ENCODE measurements at places on chromosomes 1 and 21.
A peak's percentile ranks its signal among the peaks of the same experiment; 100 is the strongest.

DNA sequence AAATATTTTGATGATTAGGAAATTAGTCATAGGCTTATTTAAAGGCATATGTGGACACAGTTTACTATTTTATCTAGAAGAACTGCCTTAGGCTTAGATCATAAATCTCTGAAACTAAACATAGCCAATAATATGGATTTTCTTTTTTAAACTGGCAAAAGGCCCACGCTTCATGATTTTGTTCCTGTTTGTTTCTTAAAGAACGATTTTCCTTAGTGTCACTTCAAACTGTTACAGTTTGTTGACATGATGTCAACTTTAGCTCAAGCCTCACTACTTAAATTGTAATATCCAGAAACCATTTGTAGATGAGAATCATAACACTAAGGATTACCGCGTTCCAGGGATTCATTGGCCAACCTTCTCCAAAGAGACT is 322.6 kb downstream of the HHIPL2 start:
- DNase-seq, result no peak

GRCh38 chr1:53608676-53609075 is 130.3 kb downstream of the GLIS1 start:
- no peak for DNase-seq

DNA sequence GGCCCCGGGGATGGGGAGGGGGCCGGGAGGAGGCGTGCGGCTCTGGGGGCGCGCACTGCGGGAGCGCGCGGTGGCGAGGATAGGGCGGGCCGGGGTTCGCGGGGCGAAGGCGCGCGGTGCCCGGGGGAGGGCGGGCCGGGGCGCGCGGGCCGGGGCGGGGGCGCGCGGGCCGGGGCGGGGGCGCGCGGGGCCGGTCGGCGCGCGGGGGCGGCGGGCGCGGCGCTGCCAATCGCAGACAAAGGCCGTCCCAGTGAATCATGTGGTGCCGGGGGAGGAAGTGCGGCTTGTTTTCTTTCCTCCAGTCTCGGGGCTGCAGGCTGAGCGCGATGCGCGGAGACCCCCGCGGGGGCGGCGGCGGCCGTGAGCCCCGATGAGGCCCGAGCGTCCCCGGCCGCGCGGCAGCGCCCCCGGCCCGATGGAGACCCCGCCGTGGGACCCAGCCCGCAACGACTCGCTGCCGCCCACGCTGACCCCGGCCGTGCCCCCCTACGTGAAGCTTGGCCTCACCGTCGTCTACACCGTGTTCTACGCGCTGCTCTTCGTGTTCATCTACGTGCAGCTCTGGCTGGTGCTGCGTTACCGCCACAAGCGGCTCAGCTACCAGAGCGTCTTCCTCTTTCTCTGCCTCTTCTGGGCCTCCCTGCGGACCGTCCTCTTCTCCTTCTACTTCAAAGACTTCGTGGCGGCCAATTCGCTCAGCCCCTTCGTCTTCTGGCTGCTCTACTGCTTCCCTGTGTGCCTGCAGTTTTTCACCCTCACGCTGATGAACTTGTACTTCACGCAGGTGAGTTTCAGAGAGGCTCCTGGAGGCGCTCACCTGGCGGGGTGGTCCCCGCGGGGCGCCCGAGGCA is at the start of gene GPR137B:
TSS of gene GPR137B (plus strand) at position 287 of the 851 bp plus-strand sequence. CDS start at position 371, 84 bp downstream.
- no peak for DNase-seq

DNA sequence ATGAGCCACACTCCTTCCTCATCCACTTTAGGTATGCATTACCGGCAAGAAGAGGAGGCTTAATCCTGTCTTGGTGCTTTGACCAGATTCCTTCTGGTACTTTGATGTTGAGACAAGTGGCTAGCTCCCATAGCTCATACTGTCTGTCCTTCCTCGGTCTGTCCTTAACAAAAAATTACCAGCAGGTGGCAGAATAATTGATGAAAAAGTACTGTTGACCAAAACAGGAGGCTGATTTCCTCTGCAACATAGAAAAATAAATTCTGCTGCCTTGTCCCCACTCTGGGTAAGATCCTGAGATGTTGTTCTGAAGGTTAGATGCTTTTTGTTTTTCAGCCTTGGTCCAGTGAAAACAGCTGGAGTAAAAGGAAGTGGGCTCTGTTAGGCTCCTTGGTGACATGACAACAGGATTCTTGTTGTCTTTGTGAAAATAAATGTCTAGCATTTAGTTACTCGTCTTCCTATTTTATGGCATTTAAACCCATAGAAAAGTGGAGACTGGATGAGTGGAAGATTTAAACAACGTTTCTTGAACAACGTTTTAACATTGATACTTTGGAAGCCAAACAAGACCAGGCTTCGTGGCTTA is 11.2 kb upstream of the HJV start:
- no peak for DNase-seq

- DNase-seq, result no peak
Measured at GRCh38 chr1:172820475-172821158, 161.7 kb downstream of the FASLG start.

- DNase-seq, result no peak
Measured at GRCh38 chr1:14392161-14392858, 206.2 kb upstream of the KAZN start.

DNA sequence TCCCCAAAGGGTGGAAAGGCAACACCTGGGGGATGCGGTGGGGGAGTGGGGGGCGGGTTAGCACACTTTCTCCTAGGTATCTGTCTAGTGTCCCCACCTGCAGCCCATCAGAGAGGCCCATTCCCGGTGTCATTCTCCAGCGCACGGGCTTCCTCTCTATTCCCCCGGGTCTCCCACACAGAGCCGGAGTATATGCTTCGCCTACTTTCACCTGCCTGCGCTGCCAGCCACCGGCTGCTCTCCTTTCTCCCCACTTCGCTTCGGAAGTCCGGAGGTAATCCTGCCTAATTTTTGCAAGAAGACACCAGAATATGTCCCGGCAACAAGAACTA is 852 bp downstream of the RGS7 start:
- DNase-seq, result no peak

- no peak for DNase-seq
Measured at GRCh38 chr21:38938769-38939168, 133.0 kb downstream of the ETS2 start.

DNA sequence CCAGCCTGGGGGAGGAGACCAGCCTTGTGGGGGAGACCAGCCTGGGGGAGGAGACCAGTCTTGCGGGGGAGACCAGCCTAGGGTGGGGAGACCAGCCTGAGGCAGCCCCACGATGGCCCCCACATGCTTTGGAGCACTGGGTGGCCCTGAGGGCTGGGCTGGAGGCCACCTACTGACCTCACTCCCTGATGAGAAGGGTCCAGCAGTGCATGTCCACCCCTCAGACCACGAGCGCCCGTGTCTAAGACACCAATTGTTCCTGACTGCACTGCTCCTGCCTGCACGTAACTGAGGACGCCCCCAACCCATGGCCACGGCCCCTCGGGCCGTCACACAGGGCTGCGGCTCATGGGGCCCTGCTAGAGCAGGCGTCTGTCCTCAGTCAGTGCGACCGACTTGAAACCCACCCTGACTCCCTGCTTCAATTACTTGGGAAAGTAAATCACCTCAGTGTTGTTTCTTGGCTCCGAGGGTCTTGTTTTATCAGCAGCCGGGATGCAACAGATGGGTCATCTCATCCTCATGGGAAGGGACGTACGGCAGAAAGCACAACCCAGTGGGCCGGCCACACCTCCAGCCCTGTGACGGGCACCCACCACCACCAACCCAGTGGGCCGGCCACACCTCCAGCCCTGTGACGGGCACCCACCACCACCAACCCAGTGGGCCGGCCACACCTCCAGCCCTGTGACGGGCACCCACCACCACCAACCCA is at the start of gene SPATC1L:
TSS of gene SPATC1L (minus strand) at position 550 of the 715 bp plus-strand sequence. CDS start 1,643 bp downstream, outside the sequence.
- DNase-seq, result peak; percentile 24

DNA sequence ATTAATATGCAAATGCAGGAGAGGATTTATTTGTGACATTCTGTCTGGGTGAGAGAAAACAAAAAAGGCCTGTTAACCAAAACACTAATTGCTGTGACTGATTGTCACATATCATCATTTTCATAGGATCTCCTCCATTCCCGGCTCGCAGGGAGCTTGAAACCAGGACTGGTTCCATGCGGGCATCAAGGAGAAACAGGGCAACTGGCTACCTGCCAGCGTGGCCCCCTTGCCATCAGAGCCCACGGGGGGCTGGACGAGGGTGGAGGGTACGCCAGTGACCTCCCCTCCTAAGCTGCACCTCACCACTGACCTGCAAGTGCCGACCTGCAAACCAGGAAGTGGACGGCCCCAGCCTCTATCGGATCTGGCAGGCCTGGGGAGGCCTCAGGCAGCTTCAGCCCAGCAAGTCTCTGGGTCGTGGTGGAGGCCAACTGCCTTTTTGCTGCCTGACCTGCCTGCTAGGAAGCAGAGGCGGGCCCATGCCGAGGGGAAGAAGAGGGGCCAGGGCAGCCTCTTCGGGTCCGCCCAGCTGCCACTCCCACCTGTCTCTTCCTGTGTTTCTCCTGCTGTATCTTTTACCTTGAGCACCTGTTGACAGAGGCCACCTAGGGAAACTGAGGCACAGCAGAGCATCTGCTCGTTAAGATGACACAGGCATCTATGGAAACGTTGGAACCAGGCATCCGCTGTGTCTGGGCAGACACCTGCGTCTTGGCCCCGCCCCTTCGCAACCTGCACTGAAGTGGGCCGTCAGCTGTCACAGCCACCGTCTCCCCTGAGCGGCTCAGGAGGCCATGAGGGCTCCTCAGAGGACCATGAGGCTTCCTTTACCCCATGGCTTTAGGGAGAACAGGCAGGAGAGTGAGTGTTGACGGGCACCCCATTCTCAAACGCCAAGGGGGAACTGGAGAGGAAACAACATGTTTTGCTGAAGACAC is 74.8 kb downstream of the CASZ1 start:
- no peak for DNase-seq

- DNase-seq, result no peak
Measured at GRCh38 chr1:200206340-200206739, 178.8 kb downstream of the NR5A2 start.

GRCh38 chr1:180158149-180159147 is 3.8 kb downstream of the QSOX1 start:
- DNase-seq, result no peak

GRCh38 chr1:26418865-26419349 is 8.3 kb downstream of the LIN28A start:
- DNase-seq, result no peak

GRCh38 chr1:101236516-101237228 is at the start of gene S1PR1:
TSS of gene S1PR1 (plus strand) at chr1:101237019. CDS start at chr1:101238985, 1,966 bp downstream.
- DNase-seq, result peak; percentile 41

- DNase-seq, result no peak
Measured at GRCh38 chr1:185170291-185170848, 13.4 kb downstream of the SWT1 start.

- DNase-seq, result no peak
Measured at GRCh38 chr1:99645699-99646531, at the start of gene PALMD. TSS of gene PALMD (plus strand) at chr1:99646113. CDS start at chr1:99646318, 205 bp downstream.

DNA sequence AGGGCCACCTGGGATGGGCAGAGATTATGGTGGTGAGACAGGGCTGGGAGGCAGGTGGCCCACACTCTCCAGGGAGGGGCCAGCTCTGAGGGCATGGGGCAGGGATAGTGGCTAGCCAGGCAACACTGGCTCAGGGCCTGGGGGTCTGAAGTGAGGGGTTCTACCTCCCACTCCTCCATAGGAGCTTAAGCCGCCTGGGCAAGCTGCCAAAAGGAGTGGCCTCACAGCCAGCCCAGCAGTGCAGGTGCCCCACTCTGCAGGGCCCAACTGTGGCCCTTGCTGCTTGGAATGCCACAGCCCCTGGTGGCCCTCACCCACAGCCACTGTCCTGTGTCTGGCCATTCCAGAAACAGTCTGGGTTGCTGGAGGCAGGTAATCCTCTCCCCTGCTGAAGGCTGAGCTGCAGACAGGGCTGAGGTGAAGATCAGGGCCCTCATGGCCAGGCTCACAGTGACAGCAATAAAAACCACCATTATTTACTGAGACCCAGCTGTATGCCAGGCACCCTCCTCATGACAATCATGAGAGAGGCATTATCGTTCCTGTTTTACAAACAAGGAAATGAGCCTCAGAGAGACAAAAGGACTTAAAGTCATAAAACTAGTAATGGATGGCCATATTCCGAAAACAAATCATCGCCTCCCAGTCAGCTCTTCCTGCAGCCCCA is 31.0 kb downstream of the KIF21B start:
- no peak for DNase-seq

DNA sequence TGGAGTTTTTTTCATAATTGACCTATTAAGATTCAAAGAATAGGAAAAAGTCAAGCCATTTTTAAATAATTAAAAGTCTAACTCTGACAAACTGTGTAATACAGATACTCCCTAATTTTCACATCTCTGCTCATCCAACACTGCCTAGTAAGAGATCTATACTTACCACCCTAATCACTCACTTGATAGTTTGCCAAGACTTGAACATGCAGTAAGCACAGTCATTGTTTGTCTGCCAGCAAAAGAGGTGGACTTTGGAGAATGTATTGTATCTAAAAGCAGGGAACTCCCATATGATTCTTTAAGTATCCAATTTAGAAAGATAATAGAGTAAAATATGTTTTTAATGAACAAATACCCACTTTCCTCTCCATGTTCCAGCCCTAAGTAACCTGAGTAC is 15.5 kb downstream of the TMEM59 start:
- DNase-seq, result no peak

- DNase-seq, result no peak
Measured at GRCh38 chr1:154536570-154536969, 21.9 kb downstream of the UBE2Q1 start.

- DNase-seq, result no peak
Measured at GRCh38 chr1:15290382-15290781, 43.4 kb downstream of the FHAD1 start.

DNA sequence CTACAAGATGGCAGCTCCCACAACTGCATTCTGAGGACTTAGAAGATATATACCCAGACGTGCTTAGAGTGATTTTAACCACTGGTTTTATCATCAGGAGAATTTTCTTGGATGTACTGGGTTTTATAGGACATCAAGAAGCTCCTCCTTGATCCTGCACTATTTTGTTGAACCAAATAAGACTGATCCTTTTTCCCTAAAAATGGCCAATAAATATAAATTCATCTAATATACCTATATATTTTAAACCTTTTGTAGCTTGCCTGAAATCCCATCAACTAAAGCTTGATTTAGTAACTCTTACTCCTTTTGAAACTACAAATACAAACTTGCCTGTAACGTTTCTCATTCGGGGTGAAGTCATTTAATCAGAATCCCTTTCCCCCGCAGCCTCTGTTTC is 849.4 kb upstream of the ADAMTS5 start:
- DNase-seq, result no peak

GRCh38 chr21:27813750-27814149 is 846.9 kb upstream of the ADAMTS5 start:
- DNase-seq, result no peak

GRCh38 chr1:214281720-214282629 is 1.0 kb downstream of the SMYD2 start:
- no peak for DNase-seq

- no peak for DNase-seq
Measured at GRCh38 chr1:196131691-196132090, 476.5 kb downstream of the KCNT2 start.

- DNase-seq, result no peak
Measured at GRCh38 chr1:24155011-24155782, 12.3 kb upstream of the IL22RA1 start.

Measured in stimulated activated CD4-positive, alpha-beta T cell treated with anti-CD3 and anti-CD28 coated beads, Interleukin-1b, Interleukin-23, amount 100 ng/mL, for 1 hour (primary cell).